AG08395 (cell line): ENCODE measurements at places on chromosomes 16 and 17.

DNA sequence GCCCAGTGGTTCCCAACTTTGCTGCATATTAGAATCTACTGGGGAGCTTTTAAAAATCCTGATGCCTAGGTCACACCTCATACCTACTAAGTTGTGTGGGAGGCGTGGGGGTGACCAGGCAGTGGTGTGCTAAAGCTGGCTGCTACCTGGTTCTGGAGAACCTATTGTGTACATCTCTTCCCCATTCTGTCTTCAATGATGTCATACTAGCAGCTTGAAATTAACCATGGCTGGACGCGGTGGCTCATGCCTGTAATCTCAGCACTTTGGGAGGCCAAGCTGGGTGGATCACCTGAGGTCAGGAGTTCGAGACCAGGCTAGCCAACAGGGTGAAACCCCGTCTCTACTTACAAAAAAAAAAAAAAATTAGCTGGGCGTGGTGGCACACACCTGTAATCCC, 11.3 kb upstream of the NLK start:
- no peak for DNase-seq

- no peak for DNase-seq
These were observed 66.7 kb downstream of the SOX9 start for GRCh38 chr17:72187556-72187955.

GRCh38 chr17:68600931-68601564, at the start of gene FAM20A:
TSS of gene FAM20A (minus strand) at chr17:68601367. CDS start at chr17:68600666, 701 bp downstream.
- no peak for DNase-seq

DNA sequence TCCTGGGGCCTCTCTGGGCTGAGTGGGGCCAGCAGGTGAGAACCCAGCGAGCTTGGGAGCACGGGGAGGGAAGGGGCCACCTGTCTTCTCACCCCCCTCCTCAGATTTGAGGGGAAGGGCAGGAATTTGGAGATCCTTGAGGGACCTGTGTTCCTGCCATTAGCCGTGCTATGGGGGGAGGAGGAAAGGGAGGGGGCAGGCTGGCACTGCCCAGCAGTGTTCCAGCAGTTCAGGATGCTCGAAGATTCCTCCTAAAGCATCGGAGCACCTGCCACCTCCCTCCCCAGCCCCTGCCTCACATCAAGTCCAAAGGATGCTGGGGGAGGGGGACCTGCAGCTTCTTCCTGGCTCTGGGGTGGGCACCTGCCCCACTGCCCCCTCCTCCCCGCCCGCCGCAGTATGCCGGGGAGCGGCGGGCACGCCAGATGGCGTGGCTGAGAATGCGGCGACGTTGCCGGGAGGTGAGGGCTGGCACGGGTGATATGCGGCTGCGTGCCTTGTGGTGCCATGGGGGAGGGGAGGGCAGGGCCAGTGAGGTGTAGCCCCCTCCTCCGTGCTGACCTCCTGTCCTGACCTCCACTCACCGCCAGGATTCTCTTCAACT, 4.7 kb upstream of the NEUROD2 start:
- DNase-seq: no peak

GRCh38 chr17:57455063-57455914, 199.0 kb downstream of the MSI2 start:
- peak; percentile 9 for DNase-seq

GRCh38 chr17:70187383-70187782, 18.1 kb downstream of the KCNJ2 start:
- peak; percentile 61 for DNase-seq

GRCh38 chr17:8326511-8327302, 12.9 kb upstream of the ODF4 start:
- peak; percentile 68 for DNase-seq

- no peak for DNase-seq
These were observed 126.1 kb upstream of the PLCG2 start for GRCh38 chr16:81652798-81653505.

DNA sequence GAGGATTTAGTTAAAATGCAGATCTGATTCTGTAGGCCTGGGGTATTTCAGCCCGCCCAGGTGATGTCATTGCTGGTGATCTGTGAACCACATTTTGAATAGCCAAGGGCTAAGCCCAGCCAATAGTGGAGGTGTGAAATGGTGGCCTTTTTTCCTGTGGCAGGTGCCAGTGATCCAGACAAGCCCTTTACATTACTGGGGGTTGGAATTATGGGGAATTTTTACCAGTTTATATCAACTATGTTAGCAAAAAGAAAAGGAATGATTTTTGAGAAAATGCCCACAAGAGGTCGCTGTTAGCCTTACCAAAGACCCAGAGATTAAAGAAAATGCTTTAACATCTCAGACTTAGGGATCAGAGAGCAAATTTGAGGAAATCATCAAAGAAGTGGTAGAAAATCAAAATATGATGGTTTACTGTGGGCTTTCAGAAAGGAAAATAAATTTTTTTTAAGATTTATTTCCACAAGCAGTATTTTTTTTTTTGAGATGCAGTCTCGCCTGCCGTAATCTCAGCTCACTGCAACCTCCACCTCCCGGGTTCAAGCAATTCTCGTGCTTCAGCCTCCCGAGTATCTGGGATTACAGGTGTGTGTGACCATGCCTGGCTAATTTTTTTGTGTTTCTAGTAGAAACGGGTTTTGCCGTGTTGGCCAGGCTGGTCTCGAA, 3.9 kb downstream of the VPS35L start:
- peak; percentile 45 for DNase-seq

GRCh38 chr17:43114151-43114552, 11.0 kb downstream of the BRCA1 start:
- DNase-seq: no peak

DNA sequence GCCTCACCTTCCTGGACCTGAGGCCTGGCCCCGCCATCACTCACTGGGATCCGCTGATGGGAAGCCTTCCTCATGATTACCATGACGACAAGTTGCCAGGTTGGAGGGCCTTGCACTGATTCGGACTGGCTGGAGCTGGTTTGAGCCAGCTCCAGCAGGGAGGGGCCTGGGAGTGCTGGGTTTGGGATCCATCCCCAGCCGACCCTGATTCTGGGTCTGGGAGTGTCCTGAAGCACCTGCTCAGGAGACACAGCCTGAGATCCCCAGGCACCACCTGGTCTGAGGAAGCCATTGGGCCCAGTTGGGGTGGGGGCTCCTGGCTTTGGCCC, 5.9 kb upstream of the BAIAP3 start:
- no peak for DNase-seq

DNA sequence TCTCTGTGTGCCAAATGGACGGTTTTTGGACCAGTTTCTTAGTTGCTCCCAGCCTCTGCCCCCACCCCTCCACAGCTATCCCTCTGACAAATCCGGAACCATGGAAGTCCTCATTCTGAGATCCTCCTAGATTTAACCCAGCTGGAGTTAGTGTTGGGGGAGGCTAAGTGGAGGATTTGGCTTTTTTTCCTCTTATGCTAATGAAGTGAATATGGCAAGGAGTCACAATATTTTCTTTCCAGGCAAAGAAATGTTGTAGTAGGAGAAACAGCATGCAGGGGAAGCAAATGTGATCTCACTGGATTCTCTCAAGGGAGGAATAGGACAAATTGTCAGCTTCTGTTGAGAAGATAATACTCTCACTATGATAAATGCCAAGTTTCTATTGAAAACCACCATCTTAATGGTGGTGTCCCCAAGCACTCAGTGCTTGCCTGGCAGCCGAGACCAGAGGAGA, 159.5 kb downstream of the MSI2 start:
- DNase-seq: no peak

- DNase-seq: no peak
These were observed 22.2 kb downstream of the ANKFN1 start for GRCh38 chr17:56175299-56175955.
